ENCODE measurements at places on chromosomes 5 and 9. TPM values are rescaled to one million over a fixed set of nuclear protein-coding genes. Genes with fewer than 3 reads are reported as not detected.
A peak's percentile ranks its signal among the peaks of the same experiment; 100 is the strongest.

DNA sequence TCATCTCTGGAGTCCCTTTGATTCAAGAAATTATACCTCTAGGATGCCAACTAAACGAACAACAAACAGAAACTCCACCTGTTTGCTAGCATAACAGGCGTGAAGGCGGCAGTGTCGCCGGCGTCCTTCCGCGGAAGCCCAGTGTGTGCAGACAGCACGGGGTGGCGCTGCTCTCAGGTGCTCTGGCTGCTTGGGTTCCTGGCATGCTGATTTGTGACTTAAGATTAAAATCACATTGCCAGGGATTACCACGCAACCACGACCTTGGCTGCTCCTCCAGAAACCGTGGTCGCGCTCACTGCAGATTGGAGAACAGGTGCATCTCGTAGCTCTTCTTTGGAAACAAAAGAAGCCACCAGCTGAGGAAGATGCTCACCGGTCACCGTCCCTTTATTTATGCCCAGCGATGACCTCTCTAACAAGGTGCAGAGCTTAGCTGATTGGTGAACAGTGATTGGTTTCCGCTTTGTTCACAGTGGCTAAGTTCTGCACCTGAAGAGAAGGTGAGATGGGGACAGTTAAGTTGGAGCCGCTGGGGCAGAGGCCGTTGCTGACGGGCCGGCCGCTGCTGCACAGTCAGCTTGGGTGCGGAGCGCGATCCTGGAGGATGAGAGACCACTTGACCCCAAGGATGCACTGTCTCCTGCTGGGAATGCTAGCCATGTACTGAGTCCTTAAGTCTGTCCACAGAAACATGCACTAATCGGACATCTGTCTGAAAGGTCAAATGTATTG lies 232.3 kb downstream of the FANCC start:
- no peak for DNase-seq

DNA sequence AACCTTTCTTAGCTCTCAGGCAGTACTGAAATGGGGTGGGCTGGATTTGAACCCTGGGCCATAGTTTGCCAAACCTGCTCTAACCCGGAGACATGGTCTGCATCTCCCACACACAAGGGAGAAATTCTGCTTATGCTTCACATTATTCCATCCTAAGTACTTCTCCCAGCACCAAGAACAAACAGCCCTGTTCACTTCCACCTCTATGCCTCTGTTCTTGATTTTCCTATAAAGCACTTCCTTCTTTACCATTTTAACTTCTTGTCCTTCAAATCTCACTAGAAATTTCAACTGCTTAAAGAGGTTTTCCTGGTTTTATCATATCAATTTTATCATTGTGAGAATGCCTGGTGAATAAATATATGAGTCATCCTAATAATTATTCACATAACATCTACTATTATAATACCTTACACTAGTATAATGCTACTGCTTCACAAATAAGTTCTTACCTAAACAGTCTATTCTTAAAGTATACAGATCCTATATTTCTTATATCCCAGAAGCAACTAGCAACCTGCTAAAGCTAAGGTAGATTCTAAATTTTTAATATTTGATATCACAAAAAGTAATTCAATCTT lies 12.7 kb downstream of the FEM1C start:
- DNase-seq = no peak

DNA sequence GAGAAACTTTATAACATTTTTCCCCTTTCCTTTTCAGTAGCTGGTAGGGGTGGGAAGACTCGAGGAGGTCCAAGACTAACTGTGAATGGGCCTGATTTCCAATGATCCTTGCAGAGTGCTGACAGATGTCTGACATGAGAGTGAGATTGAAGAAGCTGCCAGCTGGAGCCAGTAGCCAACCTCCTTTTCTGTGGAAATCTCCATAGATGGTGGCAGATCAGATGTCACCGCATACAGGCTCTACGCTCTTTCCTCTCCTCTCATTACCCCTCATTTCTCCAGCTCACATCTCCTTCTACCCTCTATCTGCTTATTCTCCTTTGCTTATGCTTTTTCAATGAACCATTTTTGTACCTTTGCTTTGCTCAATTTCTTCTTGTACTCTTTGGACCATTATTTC lies 395.2 kb upstream of the TNC start:
- DNase-seq = no peak

DNA sequence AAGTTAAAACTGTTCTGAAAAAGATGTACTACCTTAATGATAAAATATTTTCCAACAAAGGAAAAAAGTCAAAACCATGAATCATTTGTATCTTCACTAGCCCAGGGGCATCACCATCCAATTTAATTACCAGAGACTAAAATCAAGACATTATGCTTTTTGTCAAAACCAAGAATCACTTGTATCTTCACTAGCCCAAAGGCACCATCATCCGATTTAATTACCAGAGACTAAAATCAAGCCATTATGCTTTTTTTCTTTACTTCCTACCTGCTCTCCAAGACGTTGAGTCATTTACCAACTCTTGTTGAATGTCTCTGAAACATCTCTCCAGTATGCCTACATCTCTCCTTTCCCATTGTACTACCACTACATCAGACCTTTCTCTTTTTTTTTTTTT lies 37.9 kb downstream of the FBXO38 start:
- no peak for DNase-seq

DNA sequence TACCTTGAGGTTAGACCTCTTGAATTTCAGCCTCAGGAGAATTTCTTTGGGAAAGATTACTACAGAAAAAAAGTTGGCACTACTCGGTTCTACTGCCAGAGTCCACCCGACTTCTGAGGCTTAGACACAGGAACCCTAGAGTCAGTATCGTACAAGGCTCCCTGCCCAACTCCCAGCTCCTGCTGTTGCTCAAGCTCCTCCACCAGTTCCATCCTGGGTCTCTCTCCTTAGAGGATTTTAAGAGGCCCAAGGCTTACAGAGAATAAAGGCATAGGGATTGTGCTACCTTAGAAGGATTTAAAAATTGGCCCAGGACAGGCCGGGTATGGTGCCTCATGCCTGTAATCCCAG lies 29.0 kb upstream of the SSBP2 start:
- no peak for DNase-seq

GRCh38 chr5:91245074-91245452 lies 138.1 kb downstream of the ARRDC3 start:
- no peak for DNase-seq

- no peak for DNase-seq
These were observed 36.3 kb upstream of the CRB2 start for GRCh38 chr9:123319541-123320339.

GRCh38 chr5:151174612-151175101 lies 17.1 kb upstream of the ANXA6 start:
- DNase-seq = no peak

GRCh38 chr9:109401169-109401989 lies 80.5 kb upstream of the EPB41L4B start:
- peak; percentile 13 for DNase-seq

DNA sequence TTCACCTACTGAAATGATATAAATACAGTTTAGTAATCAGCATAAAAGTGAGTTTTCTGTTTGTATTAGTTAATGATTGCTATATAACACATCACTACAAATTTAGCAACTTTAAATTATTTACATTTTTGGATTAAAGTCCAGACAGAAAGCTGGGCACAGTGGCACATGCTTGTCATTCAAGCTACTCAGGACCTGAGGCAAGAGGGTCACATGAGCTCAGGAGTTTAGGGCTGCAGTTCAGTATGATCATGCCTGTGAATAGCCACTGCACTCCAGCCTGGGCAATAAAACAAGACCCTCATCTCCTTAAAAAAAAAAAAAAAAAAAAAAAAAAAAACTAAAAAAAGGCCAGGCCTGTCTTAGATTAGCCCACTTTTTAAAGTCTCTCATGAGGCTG lies 273.6 kb upstream of the CTNND2 start:
- DNase-seq = no peak

GRCh38 chr5:145776886-145777285 lies 58.3 kb downstream of the PRELID2 start:
- DNase-seq = no peak

GRCh38 chr9:114930056-114930812 lies at the start of gene TNFSF8:
TNFSF8 (minus strand) TSS chr9:114930591; CDS start chr9:114930303, 288 bp downstream.
- no peak for DNase-seq

DNA sequence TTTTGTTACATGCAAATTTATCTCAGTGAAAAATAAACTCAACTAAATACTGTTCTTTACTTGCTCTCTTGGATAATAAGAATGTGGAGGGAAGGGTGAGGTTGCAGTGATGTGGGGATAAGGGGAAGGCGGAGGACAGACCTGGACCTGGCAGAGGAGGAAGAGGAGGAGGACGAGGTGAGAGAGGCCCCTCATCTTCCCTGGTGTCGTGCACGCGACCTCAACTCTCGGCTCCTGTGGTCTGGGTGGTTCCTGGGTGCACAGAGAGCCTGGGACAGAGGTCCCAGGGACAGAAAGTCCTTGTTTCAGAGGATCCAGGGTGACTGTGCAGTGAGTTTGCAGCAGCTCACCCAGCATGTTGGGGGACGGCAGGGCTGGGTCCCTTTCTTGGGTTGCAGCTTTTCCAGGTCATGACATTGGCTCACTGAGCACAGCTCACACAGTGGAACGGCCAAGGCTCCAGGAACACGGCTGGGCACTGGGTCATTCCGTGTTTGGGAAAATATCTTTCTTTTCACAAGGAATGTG lies 37.7 kb upstream of the LPCAT1 start:
- no peak for DNase-seq

DNA sequence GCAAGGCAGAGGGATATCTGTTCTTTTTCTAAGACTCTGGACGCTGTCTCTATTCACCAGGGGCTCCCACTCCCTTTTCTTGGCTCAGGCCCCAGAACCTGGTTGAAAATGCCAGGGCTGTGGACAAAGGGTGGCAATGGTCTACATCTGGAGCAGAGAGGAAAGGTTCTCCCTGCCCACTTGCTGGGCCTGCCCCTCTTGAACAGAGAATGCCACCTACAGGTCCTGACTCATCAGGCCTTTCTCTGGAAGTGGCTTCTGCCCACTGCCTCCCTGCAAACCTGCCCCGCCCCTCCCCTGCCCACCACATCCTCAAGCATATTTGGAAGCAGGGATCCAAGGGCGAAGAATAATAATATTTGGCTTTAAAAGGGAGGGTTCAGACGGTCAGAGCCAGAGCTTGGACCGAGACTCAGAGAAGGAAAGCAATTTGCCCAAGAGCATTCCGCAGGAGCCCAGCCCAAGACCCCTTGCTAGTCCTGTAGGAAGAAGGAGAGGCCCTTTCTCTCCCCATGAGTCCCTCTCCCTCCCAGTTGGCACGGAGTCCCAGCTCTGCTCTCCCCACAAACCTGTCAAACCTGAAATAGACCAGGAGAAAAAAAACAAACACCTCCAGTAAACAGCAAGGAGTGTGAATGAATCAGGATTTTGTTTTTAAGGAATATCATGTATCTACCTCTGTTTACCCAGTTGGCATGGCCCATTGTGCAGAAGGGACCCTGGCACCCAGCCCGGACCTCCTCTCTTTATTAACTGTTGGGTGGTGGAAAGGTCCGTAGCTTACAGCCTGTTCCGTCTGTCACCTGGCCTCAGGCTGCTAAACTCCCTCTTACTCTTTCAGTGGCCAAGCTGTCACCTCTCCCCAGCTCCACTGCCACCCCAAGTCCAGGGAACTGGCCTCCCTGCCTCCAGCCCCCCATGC lies 37.7 kb upstream of the STXBP1 start:
- DNase-seq = no peak

DNA sequence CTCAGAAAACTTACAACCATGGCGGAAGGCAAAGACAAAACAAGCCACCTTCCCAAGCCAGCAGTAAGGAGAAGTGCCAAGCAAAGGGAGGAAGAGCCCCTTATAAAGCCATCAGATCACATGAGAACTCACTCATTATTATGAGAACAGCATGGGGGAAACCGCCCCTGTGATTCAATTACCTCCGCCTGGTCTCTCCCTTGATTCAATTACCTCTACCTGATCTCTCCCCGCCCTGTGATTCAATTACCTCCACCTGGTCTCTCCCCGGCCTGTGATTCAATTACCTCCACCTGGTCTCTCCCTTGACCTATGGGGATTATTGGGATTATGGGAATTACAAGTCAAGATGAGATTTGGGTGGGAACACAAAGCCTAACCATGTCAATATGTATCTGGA lies 467.3 kb upstream of the FTMT start:
- no peak for DNase-seq

DNA sequence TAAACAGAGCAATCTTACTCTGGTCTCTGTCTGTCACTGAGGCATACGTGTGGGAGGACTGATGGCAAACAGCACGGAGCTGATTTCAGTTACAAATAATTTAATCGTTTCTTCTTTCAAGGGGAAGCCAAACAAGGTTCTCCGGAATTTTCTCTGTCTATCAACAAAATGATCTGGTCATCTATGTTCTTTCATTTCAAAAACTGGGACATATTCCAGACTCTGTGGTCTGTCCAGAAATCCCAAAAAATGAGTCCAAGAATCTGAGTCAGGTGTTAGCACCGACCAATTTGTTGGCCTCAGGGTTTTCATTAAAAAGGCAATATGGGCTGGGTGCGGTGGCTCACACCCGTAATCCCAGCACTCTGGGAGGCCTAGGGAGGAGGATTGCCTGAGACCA lies 69.9 kb upstream of the ZNF608 start:
- no peak for DNase-seq

The FKTN gene
- polyA plus RNA-seq = 16.0 TPM

The PCDHGA8 gene
- polyA plus RNA-seq = 0.60 TPM

The ASPN gene
- 6.4 TPM for polyA plus RNA-seq
